ENCODE measurements at places on chromosomes 4 and X.

- DNase-seq: no peak
Observed at GRCh38 chrX:105755109-105755508, 67.2 kb upstream of the NRK start.

DNA sequence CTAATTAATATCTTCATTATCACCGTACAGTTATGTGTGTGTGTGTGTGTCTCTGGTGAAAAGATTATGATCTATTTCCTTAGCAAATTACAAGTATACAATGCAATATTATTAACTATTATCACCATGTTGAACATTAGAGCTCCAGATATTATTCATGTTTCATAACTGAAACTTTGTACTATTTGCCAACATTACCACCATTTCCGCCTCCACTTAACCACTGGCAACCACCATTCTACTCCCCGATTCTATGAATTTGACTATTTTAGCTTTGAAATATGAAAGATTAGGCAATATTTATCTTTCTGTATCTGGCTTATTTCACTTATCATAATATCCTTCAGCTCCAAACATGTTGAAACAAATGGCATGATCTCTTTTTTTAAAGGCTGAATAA is 717.9 kb downstream of the ARAP2 start:
- DNase-seq: no peak

GRCh38 chrX:12332786-12333347 is 194.6 kb downstream of the FRMPD4 start:
- no peak for DNase-seq

DNA sequence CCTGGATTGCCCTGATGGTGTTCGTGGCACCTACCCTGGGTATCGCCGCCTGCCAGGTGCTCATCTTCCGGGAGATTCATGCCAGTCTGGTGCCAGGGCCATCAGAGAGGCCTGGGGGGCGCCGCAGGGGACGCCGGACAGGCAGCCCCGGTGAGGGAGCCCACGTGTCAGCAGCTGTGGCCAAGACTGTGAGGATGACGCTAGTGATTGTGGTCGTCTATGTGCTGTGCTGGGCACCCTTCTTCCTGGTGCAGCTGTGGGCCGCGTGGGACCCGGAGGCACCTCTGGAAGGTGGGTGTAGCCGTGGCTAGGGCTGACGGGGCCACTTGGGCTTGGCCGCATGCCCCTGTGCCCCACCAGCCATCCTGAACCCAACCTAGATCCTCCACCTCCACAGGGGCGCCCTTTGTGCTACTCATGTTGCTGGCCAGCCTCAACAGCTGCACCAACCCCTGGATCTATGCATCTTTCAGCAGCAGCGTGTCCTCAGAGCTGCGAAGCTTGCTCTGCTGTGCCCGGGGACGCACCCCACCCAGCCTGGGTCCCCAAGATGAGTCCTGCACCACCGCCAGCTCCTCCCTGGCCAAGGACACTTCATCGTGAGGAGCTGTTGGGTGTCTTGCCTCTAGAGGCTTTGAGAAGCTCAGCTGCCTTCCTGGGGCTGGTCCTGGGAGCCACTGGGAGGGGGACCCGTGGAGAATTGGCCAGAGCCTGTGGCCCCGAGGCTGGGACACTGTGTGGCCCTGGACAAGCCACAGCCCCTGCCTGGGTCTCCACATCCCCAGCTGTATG is 1.8 kb downstream of the AVPR2 start:
- DNase-seq: no peak

DNA sequence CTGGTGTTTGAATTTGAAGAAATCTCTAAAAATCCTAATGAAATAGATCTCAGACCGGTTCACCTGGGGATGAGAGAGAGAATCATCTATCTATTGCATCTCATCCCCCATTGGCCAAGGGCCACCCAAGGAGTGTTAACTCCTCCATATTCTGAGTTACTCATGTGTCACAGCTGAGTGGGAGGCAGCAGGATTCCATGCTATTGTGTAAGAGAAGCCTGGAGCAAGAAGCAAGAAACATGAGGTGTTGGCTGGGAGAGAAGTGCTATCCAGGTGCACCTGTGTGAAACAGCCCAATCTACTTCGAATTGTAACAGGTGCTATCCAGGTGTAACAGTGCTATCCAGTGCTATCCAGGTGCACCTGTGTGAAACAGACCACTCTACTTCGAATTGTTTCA is 150.3 kb upstream of the MAOA start:
- DNase-seq: peak; percentile 45

GRCh38 chrX:80317646-80318045 is 102.6 kb upstream of the TENT5D start:
- no peak for DNase-seq

GRCh38 chr4:107837317-107837716 is 12.6 kb downstream of the SGMS2 start:
- DNase-seq: no peak

GRCh38 chr4:7530932-7531639 is 96.4 kb upstream of the PSAPL1 start:
- no peak for DNase-seq

DNA sequence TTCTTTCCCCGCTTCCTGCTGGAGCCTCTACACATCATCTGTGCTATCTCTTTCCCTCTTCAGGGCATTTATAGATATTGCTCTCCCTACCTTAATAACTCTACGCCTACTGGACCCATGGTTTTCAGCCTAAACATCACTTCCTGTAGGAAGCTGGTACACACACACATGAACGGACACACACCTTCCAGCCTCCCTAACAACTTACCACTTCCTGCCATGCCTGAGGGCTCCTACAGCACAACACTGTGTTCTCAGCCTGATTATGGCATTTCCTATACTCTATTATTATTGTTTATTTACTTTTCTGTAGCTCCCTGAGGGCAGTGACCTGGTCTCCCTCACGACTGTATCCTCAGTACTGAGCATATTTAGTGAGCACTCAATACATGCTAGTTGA is 163.6 kb upstream of the MAP3K15 start:
- DNase-seq: no peak

- no peak for DNase-seq
Observed at GRCh38 chr4:26594371-26594770, 10.5 kb downstream of the TBC1D19 start.

- DNase-seq: no peak
Observed at GRCh38 chr4:137626942-137627738, 94.8 kb upstream of the PCDH18 start.

DNA sequence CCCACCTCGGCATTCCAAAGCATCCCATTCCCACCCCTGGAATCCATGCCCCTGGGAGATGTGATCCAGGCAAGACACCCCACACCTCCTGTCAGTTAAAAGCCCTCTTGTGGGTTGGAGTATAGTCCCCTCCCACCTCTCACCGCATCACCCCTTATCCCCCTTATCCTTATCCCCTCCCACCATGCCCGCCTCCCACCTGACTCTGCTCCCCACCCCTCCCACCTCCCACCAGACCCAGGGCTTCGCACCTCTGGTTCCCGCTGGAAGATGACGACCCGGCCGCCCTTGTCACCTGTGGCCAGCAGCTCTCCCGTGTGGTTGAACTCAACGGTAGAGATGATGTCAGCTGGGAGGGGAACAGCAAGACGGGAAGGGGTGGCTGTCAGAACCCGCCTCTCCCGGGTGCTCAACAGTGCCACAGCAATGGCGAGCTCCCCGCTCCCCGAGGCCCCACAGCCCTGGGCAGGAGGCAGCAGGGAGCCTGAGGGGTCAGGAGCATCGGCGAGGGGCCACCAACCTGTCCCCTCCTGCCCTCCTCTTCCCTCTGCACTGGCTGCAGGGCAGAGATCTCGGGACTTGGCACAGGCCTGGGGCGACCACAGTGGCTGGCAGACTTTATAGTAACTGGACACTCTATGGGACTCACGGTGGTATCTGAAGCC is 91.5 kb downstream of the PPP2R2C start:
- no peak for DNase-seq

DNA sequence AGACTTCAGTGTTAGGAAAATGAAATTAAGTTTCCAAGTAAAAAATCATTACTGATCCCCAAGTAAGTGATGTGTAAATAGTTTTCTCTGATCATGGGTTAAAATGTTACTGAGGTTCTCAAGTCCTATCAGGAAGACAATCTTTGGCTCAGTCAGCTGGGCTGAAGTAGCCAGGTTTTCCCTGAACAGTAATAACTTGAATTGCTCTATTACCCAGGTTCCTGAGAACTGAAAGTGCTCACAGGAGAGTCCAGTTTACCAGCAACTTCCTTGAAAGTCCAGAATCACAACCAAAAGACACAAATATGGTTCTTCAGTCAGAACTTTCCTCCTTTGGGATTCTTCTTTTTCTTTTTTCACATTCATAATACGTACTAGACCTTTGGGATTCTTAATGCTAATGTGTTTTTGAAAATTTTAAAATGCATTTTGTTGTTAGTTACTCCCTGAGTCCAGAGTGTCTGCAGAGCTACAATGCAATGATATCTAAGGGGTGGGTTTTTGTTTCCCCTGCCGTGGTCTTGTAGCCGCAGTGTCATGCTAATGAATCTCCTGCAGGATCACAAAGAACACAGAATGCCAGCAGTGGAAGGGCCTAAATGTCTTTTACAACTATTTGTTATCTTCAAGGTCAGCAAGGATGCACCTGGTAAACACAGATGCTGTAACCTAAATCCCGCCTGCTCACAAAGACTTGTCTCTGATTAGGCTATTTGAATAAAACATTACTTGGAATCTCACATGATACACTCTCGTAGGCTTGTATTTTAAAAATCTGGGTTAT is 439.8 kb upstream of the NR3C2 start:
- DNase-seq: no peak

DNA sequence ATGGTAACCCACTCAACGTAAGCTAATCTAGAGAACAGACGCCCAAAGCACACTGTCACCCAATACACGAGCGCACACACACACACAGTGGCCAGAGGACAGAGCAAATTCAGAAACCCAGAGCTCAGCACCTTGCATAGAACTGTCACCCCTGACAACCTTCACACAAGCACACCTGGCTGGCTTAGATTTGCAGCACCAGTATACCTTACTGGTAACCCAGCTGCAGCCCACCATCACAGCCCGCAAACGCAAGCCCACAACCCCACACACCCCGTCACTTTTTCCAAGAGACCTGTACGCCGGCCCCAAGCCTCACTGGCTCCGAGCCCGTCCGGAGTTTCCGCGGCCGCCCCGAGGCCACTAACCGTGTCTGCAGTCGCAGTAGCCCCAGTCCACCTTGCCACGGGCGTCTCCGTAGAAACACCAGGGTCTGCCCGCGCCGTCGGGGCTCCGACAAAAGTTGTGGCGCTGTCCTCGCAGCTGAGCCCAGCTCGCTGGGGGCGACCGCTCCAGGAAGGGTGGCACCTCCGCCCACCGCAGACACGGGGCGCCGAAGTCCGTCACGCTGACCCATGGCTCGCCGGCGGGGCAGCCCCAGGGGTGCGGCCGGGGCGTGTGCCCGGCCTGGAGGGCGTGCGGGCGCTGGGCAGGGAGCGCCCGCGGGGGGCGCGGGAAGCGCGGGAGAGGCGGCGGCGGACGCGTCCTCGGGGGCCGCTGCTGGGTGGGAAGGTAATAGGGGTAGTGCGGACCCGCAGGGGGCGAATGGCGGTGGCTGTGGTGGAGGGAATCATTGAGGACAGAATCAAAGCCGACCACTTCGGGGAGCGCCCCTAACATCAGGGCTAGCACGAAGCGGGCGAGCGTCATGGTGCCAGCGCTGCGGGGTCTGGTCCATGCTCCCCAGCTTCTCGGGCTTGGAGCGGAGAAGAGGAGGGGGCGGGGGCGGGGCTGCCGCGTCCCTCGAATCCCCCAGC is 664 bp downstream of the PRSS12 start:
- DNase-seq: peak; percentile 7

DNA sequence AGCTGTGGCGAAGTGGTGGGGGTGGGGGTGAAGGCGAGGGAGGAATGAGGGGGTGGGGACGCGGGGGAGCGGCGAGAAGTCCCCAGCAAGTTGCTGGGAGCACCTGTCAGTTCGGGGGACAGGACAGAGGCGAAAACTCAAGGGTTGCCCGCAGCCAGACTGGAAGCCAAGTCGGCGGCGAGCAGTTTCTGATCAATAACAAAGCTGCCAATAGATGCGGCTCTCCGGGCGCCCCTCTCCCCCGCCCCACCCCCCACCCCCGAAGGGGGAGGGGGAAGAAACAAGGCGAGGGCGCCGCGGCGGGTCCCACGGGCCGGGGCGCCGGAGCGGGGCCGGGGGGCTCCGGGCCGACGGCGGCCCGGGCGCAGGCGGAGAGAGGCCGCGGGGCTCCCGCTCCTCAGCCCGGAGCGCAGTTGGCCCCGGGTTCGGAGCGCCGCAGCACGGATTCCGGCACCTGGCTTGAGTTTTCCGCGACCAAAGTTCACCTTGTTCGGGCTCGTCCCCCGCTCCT is 379 bp downstream of the PDGFC start:
- DNase-seq: peak; percentile 43

DNA sequence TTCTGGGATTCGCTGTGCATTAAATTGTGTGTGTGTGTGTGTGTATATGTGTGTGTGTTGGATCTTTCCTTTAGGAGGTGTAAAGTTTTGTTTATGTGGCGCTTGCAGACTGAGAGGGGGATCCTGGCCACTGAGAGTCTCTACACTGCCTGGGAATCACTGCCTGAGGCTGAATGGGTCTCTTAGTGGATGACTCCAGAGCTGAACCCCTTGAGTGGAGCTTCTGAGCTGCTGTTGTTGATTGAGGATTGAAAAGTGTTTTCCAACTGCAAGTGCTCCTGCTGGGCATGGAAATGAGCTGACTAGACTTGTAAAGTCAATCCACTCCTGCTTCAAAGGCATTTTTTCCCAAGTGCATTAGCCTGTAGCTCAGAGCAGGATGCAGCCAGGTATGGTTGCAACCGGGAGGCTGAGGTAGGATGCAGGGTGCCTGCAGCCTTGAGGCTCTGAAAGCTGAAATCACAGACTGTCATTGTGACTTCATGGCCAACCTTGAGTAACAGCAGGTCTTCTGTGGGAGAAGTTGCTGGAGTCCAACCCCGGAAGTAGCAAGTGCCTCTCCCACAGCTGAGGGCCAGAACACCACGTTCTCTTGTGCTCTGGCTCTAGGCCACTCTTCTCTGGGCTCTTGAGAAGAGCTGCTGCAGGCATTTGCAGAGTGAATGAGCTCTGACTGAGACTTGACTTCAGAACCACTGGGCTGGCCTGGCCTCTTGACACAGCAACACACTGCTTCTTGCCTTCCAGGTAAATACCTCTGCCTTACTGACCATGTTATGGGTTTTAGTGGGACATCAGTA is at the start of gene TBX22:
TBX22 (plus strand) TSS at position 613 of the 800 bp plus-strand sequence. CDS start 7,517 bp downstream, outside the sequence.
- no peak for DNase-seq

DNA sequence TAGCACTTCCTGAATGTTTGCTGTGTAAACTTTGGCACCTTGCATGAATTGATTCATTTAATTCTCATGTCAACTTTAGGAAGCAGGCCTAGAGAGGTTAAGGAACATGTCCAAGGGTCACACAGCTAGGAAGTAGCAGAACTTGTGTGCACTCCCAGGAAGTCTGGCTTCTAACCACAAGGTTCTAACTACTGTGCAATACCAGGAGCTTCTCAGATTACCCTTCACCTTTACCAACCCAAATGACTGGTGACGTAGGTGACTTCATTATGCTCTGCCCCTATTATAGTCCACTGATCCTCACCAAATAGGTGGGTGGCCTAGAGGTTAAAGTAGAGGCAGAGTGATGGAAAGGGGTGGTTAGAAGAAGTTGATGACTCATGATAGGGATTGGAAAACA is 14.4 kb downstream of the AR start:
- no peak for DNase-seq

DNA sequence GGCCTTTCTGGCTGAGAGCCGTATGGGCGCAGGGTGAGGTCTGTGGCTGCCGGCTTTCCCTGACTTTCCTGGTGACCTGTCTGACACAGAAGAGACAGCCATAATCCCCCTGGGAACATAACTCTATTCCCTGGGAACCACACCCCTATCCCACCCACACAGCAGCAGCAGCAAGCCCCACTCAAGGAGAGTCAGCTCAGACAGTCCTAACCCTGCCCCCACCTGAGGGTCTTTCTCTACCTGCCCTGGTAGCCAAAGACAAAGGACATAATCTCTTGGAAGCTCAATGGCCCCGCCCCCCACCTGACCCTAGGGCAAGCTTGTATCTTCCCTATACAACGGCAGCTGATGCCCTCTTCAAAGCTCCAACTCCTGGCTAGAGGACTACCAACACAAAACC is 74.6 kb downstream of the PABPC4L start:
- DNase-seq: no peak
